ENCODE measurements at places on chromosomes 7 and 10.

DNA sequence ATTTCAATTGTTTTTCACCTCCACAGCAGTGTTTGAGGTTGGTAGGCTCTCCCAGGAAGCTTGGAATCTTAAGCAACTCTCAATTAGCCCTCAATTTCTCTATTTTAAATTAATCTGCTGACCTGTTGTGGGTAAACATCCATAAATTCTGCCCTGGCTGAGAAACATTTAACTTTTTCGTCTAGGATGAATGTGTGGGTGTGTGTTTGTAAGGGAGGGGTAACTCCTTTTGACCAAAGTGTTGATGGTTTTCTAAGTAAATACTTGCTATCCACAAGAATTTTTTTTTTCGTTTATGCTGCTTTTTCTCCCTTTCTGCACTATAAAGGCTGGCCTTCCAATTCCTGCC lies 973 bp downstream of the PPP3CB start:
- DNase-seq, result no peak

GRCh38 chr7:50851891-50852290 lies 69.2 kb upstream of the GRB10 start:
- no peak for DNase-seq

- DNase-seq, result no peak
These were observed 71.3 kb upstream of the PDGFA start for GRCh38 chr7:590731-591551.

DNA sequence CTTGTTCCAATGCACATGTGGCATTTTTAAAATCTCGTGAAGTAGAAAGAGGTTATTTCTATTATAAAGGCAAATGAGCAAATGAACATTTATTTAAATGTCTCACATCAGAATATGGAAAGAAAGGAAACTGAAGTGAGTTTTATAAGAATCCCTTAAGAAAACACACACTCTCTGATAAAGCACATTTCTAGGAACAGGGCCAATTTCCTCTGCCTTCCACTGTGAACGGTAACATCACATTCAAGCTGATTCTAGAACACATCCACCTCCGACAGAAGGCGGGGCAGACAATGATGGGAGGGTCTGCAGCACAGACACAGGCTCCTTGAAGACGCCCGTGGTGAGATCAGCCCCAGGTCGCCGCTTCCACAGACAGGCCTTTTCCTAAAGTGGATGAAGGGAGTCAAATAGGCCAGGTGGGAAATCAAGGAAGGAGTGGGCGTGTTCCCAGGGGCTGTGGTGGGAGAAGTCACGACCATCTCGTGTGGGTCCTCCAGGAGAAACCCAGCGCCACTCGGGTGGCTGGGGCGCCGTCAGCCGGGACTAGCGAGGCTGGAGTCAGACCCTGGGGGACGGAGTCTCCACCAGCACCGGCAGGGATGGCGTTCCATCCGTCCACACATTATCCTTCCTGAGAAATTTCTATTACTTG lies 31.1 kb downstream of the PITRM1 start:
- DNase-seq, result no peak

DNA sequence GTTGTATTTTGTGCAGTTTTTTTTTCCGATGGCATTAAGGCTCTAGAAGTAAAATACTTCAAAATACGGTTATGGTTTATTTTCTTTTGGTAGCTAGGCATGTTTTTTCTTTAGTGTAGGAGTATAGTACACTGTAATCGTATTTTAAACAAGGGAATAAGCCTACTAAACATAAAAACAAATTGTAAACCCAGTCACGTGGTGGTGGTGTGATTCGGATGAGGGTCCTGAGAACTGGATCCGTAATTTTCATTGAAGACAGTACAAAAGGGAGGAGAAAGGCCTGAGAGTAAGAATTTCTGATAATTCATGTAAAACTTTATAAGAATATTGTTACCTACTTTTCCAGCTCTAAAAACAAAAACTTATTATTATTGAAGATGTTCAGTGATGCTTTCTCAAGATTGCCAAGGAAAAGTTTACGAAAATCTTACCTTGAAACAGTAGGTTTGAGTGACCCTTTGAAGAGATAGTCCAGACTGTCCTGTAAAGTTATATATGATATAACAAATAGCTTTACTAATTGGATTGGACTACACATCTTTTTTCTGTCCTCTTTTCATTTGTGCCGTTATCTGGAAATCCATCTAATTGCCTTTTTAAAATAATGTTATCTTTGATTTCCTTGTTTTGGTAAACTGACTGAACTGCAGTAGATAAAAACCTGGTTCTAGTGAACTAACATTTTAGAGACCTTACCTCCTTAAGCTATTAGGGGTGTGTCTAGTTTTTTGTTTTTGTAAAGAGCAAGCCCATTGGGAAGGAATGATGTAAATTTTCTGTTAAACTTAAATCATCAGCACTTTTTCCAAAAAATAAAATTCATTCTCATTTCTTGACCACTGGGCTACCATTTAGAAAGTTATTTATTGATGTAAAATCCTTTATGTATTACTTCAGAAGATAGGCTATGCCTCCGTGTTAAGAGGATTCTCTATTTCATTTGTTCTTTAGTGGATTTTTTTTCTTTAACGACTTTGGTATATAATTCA lies 1.0 kb upstream of the PBLD start:
- DNase-seq, result no peak

DNA sequence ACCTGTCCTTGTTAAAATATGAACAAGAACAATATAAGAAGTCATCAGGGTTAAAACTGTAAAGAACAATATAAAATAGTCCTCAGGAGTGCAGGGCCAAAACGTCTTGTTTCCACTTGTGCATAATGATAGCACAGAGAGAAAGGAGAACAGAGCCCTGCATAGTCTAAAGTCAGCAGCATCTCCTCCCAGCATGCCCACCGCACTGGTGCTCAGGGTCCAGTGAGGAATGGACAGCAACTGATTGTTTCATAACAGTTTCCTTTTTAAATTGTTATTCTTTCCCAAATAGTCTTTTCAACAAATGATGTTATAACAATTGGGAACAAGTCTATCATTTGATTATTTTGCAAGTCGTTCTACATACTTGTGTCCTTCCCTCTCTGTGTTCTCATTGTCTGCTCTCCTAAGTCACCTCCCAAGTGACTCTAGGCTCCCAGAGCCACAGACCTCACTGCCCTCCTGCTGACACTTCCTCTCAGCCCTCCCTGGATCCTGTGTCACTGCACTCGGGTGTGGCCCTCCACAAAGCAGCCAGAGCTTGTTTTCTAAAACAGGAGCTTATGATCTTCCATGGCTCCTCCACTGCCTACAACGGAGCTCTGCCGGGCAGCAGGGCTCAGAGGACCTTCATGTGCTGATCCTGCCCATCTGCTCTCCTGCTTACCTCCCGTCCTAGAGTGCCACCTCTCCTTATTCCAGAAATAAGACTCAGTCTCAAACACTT lies 27.6 kb downstream of the COBL start:
- peak; percentile 35 for DNase-seq

- no peak for DNase-seq
These were observed 80.3 kb downstream of the PLXNA4 start for GRCh38 chr7:132495936-132496335.

DNA sequence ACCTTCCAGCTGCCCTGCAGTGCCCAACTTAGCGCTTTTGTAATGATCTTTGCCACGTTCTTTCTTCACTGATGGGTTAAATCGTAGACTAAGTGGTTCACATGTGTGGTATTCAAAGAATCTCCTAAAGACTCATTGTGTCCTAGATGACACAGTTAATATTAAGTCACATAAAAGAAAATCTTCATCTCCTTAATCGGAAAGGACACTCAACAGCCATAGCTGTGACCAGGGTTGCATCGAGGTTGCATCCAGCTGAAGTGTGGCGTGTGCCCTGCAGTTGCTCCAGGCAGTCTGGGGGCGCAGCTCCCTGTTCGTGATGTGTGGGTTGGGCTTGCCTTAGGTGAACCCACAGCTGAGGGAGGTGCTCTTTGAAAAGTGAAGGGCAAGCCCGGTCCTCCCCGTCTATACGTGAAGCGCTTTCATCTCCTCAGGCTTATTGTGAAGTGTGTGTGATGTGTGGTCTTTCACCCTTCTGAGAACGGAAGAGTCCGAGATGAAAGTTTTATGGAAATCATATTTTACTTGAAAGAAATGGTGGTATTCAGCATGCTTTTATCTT lies 122.7 kb downstream of the TRRAP start:
- no peak for DNase-seq
